ENCODE measurements at places on chromosomes 1 and 21. TPM values are rescaled to one million over a fixed set of nuclear protein-coding genes. Genes with fewer than 3 reads are reported as not detected.

DNA sequence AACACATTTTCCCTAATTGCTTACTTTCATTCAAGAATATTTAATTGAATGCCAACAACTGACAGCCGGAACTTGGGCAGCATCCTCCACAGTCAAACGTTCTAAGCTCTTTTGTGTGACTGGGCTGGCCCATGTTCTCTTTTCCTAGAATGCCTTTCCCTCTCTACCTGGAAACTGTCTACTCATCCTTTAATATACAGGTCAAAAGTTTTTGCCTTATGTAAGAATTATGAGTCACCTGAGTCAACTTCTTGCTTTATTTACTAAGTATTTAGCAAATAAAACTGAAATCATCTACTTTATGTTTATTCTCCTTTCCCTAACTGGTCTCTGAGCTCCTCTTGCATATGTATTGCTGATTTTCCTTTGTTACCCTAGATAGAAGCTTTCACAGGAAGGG lies 172.2 kb downstream of the CHRM3 start:
- H3K4me3 ChIP-seq, result no peak overlapping the region
- peak overlapping the region; percentile 24 for H3K27ac ChIP-seq
- H3K4me1 ChIP-seq, result peaks cover 10% of the 10 kb centered on the region
- DNase-seq, result no peak
- H3K27me3 ChIP-seq, result no peaks in the 10 kb centered on the region

GRCh38 chr1:12413664-12414410 lies 184.0 kb downstream of the VPS13D start:
- no peak overlapping the region for H3K4me3 ChIP-seq
- no peaks in the 10 kb centered on the region for H3K27me3 ChIP-seq
- H3K36me3 ChIP-seq, result peaks cover 61% of the 10 kb centered on the region
- peaks cover 37% of the 10 kb centered on the region for H3K4me1 ChIP-seq
- no peak overlapping the region for H3K27ac ChIP-seq
- no peak for DNase-seq

DNA sequence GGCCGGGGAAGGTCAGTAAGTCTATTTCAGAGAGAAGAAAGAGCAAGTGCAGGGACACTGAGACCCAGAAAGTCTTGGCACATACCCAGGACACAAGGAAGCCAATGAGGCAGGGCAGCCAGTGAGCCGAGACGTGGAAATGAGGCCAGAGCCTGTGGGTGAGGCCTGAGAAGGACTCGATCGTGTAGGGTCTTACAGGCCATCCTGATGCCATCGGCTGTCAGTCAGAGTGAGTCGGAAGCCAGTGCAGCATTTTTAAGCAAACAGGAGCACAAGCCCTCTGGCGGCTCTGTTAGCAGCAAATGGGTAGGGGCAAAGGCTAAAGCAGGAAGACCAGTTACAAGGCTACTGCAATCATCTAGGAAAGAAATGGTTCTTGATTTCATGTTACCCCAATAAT lies 6.1 kb upstream of the GJB3 start:
- H3K27ac ChIP-seq, result no peak overlapping the region
- H3K36me3 ChIP-seq, result no peaks in the 10 kb centered on the region
- no peak overlapping the region for H3K4me3 ChIP-seq
- peaks cover 8% of the 10 kb centered on the region for H3K27me3 ChIP-seq
- no peaks in the 10 kb centered on the region for H3K4me1 ChIP-seq
- DNase-seq, result no peak

GON4L gene
- total RNA-seq, result 44.2 TPM

- peaks cover 8% of the 10 kb centered on the region for H3K36me3 ChIP-seq
- peaks cover 87% of the 10 kb centered on the region for H3K4me1 ChIP-seq
- H3K27ac ChIP-seq, result peak overlapping the region; percentile 95
- H3K27me3 ChIP-seq, result no peaks in the 10 kb centered on the region
- peak overlapping the region; percentile 77 for H3K4me3 ChIP-seq
These were observed 49.5 kb downstream of the SSBP3 start for GRCh38 chr1:54356680-54357147.

DNA sequence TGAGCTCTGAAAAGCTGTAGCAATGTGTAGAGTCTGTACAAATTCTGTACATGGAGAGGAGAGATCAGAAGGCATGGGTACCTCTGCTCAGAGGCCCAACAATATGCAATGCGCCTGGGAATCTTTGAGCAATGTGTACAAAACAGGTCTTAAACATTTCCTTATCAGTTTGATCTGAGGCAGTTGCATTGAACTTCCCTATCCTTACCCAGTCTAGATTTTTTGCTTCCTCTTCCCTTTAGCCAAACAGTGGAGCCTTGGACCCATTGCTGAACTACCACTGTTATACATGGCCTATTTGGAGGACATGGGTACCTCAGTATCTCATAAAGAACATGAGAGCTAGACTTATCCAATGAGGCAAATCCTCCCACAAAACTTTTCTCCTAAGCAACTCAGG lies 12.6 kb upstream of the MNDA start:
- H3K27ac ChIP-seq, result peak overlapping the region; percentile 26
- H3K4me3 ChIP-seq, result no peak overlapping the region
- peaks cover 3% of the 10 kb centered on the region for H3K27me3 ChIP-seq
- H3K36me3 ChIP-seq, result no peaks in the 10 kb centered on the region

GRCh38 chr1:23742670-23743286 lies 493 bp upstream of the ELOA start:
- no peaks in the 10 kb centered on the region for H3K27me3 ChIP-seq
- H3K4me1 ChIP-seq, result peaks cover 35% of the 10 kb centered on the region
- H3K36me3 ChIP-seq, result peaks cover 18% of the 10 kb centered on the region
- DNase-seq, result no peak
- peak overlapping the region; percentile 89 for H3K27ac ChIP-seq

- H3K4me3 ChIP-seq, result no peak overlapping the region
- H3K4me1 ChIP-seq, result no peaks in the 10 kb centered on the region
- no peaks in the 10 kb centered on the region for H3K36me3 ChIP-seq
- no peak for DNase-seq
- H3K27ac ChIP-seq, result no peak overlapping the region
- H3K27me3 ChIP-seq, result no peaks in the 10 kb centered on the region
These were observed 492.6 kb downstream of the LMO4 start for GRCh38 chr1:87821335-87821697.

PRKAA2 gene
- not detected for total RNA-seq

EPHA2 gene
- total RNA-seq, result 0.19 TPM

TCEA3 gene
- total RNA-seq, result 5.5 TPM

GRCh38 chr1:212127221-212127620 lies 91.7 kb downstream of the DTL start:
- H3K4me1 ChIP-seq, result peaks cover 6% of the 10 kb centered on the region
- H3K27me3 ChIP-seq, result no peaks in the 10 kb centered on the region
- H3K36me3 ChIP-seq, result peaks cover 20% of the 10 kb centered on the region
- H3K27ac ChIP-seq, result no peak overlapping the region
- H3K4me3 ChIP-seq, result no peak overlapping the region

KRTAP12-2 gene
- not detected for total RNA-seq

U2AF1 gene
- 199 TPM for total RNA-seq

DNA sequence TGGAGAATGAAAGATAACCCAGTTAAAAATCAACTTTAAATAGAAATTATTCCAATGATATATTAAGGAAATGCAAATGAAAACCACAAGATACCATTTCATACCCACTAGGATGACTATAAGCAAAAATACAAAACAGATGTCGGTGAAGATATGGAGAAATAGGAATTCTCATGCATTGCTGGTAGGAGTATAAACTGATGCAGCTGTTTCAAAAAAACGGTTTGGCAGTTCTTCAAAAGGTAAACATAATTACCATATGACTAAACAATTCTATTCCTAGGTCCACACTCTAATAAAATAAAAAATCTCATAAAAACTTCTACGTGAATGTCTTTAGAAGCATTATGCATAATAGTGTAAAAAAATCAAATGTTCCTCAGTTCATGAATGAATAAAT lies 763.3 kb upstream of the BRINP3 start:
- H3K27me3 ChIP-seq, result no peaks in the 10 kb centered on the region
- no peaks in the 10 kb centered on the region for H3K36me3 ChIP-seq
- DNase-seq, result no peak

BEND5 gene
- 34.7 TPM for total RNA-seq

GRCh38 chr1:186620566-186621350 lies 59.5 kb downstream of the PTGS2 start:
- H3K4me3 ChIP-seq, result no peak overlapping the region
- H3K4me1 ChIP-seq, result peaks cover 20% of the 10 kb centered on the region
- peak; percentile 27 for DNase-seq
- H3K36me3 ChIP-seq, result no peaks in the 10 kb centered on the region
- H3K27me3 ChIP-seq, result peaks cover 13% of the 10 kb centered on the region

DNA sequence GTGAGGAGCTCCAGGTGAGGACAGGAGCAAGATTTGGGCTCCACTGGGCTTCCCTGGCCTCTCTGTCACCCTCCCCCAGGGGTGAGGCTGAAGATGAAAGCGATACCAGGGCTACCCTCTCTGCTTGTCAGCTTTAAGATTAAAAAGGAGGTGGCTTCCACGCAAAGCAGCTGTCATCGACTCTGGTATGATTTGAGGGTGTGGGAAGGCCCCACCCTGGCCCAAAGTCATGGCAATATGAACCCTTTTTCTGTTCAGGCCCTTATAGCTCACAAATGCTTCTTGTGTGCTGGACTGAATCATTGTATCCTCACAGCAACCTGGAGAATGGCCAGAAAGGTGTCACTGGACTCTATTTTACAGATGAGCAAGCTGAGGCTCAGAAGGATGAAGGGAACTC lies 41.6 kb downstream of the NUAK2 start:
- no peaks in the 10 kb centered on the region for H3K27me3 ChIP-seq
- H3K27ac ChIP-seq, result peak overlapping the region; percentile 29
- no peaks in the 10 kb centered on the region for H3K36me3 ChIP-seq

- H3K27ac ChIP-seq, result no peak overlapping the region
- no peak for DNase-seq
- H3K36me3 ChIP-seq, result no peaks in the 10 kb centered on the region
- H3K4me3 ChIP-seq, result no peak overlapping the region
These were observed 40.6 kb upstream of the CD46 start for GRCh38 chr1:207711285-207711684.

PCP4 gene
- not detected for total RNA-seq

HSPB7 gene
- not detected for total RNA-seq

GRCh38 chr1:71167505-71167904 lies 86.7 kb upstream of the ZRANB2 start:
- no peak overlapping the region for H3K27ac ChIP-seq
- H3K27me3 ChIP-seq, result no peaks in the 10 kb centered on the region
- H3K4me1 ChIP-seq, result no peaks in the 10 kb centered on the region
- H3K4me3 ChIP-seq, result no peak overlapping the region
- DNase-seq, result no peak

METTL18 gene
- 11.6 TPM for total RNA-seq

- peaks cover 28% of the 10 kb centered on the region for H3K27me3 ChIP-seq
- DNase-seq, result peak; percentile 41
- no peaks in the 10 kb centered on the region for H3K36me3 ChIP-seq
- H3K4me1 ChIP-seq, result peaks cover under 1% of the 10 kb centered on the region
- H3K27ac ChIP-seq, result no peak overlapping the region
These were observed 48.4 kb upstream of the CD34 start for GRCh38 chr1:207959141-207959825.

FCAMR gene
- total RNA-seq, result not detected

DNA sequence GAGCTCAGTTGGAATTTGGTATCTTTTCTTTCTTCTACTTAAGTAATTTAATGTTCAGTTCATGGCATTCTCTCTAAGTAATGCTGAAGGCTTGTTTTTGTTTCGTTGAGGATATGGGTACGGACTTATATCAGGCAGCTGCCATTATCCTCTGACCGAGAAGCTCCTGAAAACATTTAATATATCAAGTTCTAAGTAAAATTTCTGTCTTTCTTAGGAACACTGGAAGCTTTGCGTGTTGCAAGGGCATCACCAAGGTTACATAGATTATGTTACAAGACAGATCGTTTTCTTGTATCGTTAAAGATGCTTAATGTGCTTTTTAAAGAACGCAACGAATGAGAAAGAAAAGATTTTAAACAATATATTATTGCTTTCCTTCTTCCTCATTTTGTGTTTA lies 1.0 kb upstream of the GALNT2 start:
- peaks cover 36% of the 10 kb centered on the region for H3K4me1 ChIP-seq
- H3K27ac ChIP-seq, result peak overlapping the region; percentile 74
- peak overlapping the region; percentile 73 for H3K4me3 ChIP-seq

GRCh38 chr1:208204779-208205178 lies 39.4 kb downstream of the PLXNA2 start:
- DNase-seq, result no peak
- H3K36me3 ChIP-seq, result no peaks in the 10 kb centered on the region
- no peaks in the 10 kb centered on the region for H3K4me1 ChIP-seq
- no peaks in the 10 kb centered on the region for H3K27me3 ChIP-seq
- no peak overlapping the region for H3K27ac ChIP-seq
- H3K4me3 ChIP-seq, result no peak overlapping the region

- H3K27me3 ChIP-seq, result no peaks in the 10 kb centered on the region
- H3K27ac ChIP-seq, result no peak overlapping the region
- H3K4me1 ChIP-seq, result peaks cover 10% of the 10 kb centered on the region
- peaks cover 2% of the 10 kb centered on the region for H3K36me3 ChIP-seq
- DNase-seq, result no peak
- H3K4me3 ChIP-seq, result no peak overlapping the region
These were observed 15.4 kb downstream of the L1TD1 start for GRCh38 chr1:62209931-62210595.

- peaks cover 9% of the 10 kb centered on the region for H3K4me1 ChIP-seq
- DNase-seq, result peak; percentile 33
- no peak overlapping the region for H3K4me3 ChIP-seq
- no peaks in the 10 kb centered on the region for H3K36me3 ChIP-seq
- no peaks in the 10 kb centered on the region for H3K27me3 ChIP-seq
These were observed 52.4 kb upstream of the SSX2IP start for GRCh38 chr1:84742653-84743052.

DNA sequence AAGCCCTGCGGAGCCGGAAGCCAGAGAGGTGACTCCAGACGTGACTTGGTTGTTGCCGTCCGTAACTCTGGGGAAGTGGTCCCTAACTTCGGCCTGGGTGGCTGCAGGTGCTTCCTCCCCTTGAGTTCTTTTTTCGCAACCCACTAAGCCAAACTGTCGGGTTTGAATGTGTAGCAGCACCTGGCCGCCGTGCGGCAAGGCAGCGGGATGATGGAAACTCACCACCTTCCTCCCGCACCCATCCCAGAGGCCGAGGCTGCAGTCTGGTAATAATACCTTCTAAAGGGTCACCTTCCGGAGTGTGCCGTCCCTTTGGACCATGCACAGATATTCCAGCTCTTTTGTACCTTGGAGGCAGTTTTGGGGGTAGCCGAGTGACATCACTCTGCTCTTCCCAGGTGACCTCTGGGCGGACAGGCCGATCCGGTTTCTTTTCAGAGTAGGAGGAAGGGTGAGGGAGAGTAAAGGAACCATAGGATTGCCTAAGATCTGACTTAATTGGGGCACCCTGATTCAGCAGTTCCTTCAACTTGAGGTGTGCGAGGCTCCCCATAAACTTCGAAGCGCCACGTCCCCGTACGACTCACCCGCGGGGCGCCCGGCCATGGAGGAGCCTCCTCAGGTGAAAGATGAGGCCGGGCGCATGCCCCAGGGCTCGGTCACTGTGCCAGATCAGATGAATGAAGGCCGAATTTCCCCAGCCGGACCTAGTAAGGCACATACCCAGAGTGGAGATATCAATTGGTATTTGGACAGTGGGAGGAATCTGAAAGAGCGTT lies 1.0 kb downstream of the KCNK1 start:
- peaks cover 10% of the 10 kb centered on the region for H3K4me1 ChIP-seq
- no peak overlapping the region for H3K27ac ChIP-seq
- H3K4me3 ChIP-seq, result peak overlapping the region; percentile 55
- H3K36me3 ChIP-seq, result no peaks in the 10 kb centered on the region
- H3K27me3 ChIP-seq, result peaks cover 60% of the 10 kb centered on the region
- DNase-seq, result peak; percentile 19

WNT4 gene
- not detected for total RNA-seq

GRCh38 chr21:44450402-44450801 lies 4.9 kb upstream of the LRRC3 start:
- H3K36me3 ChIP-seq, result no peaks in the 10 kb centered on the region
- no peaks in the 10 kb centered on the region for H3K4me1 ChIP-seq
- no peak for DNase-seq
- no peak overlapping the region for H3K4me3 ChIP-seq
- peaks cover 18% of the 10 kb centered on the region for H3K27me3 ChIP-seq
